ENCODE measurements at places on chromosomes 1 and 21.

- no peak for DNase-seq
Measured at GRCh38 chr1:201749059-201749690, 79.8 kb upstream of the IPO9 start.

DNA sequence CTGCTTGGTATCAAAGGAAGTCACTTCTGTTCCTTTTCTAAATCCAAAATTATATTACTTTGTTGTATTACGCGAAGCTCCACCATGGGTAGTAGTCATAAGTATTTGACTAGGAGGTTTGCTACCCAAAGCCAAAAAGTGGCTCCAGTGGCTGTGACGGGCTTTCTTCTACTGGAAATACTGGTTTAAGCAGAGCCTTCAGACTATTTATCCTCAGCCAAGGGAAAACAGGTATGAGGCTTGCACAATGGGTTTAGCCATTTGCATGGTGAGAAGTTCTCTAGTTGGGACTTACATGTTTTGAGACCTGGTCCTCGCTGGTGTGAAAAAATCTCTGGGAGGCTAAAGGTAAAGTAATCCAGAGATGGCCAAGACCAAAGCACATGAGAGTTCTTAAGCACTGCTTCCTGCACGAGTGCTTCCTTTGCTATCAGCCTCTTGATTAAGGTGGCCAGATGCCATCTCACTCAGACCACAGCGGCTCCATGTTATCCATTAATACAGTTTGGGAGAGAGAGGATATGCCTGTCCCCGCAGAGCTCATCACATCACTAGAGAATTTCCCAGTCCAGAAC is 121.2 kb downstream of the PIK3R3 start:
- no peak for DNase-seq

DNA sequence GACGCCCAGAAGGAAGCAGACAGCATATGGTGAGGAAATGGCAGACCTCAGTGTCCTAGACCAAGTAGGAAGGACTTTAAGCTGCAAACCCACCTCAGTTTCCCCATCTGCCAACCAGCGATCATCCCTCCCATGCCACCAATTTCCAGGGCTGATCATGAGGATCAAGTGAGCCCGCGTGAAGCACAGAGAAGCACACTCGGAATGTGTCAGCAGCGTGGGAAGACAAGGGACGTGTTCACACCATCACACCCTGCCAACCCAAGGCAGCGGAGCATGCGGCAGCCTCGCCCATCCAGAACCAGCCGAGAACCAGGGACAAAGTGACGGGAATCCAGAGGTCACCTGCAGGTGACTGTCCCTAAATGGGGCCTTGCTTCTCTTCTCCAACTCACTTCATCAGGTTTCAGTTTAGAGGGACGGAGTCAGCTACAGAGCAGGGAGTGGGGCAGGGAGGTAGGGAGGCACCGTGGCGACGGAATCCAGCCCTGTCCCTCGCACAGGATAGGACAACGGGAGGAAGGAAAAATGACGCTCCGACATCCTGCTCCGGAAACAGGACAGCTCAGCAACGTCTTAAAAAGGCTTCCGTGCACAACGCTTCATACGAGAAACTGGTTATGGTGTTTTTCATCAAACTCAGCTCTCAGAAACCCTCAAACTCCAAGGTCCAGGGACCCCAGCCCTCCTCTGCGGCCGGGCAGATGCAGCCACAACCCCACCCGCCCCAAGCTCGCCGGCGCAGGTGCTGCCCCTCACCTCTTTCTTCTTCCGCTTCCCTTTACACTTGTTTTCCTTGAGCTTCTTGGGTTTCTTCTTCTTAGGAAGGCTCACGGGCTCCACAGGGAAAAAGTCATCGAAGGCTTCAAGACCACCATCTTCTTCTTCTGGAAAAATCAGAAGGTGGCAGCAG is 12.5 kb downstream of the CHD5 start:
- DNase-seq = no peak

DNA sequence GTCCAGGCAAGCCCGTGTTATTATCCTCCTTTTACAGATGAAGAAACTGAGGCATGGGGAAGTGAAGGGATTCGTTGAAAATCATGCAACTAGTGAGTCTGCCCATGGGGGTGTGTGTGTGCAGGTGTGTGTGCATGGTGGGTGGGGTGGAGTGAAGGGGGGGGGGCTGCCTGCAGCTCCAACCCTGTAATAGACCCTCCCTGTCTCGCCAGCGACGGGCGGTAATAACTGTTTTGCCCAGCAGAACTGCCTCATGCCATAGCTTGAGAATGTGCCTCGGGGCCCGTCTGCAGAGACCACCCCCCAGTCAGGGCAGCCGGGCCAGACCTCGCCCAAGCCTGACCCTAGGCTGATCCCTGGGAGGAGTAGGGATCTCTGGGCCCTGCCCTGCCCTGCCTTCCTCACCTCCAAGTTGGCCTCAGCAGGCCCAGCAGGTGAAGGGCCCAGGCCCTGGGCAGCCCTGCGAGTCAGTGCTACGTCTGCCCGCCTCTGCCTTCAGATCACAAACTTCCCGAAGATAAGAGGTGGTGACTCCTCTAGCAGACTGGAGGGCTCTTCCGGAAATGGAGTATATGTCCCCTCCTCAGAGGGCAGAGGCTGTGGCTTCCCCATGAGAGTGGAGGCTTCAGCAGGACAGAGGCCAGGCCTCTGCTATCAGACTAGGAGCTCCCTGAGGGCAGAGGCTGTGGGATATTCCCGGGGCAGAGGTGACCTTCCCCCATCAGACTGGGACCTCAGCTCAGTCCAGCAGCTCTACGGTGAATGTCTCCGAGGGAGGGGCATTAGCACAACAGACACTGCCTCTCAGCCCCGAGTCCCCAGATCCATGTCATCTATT is 15.7 kb upstream of the EPHA2 start:
- DNase-seq = no peak

DNA sequence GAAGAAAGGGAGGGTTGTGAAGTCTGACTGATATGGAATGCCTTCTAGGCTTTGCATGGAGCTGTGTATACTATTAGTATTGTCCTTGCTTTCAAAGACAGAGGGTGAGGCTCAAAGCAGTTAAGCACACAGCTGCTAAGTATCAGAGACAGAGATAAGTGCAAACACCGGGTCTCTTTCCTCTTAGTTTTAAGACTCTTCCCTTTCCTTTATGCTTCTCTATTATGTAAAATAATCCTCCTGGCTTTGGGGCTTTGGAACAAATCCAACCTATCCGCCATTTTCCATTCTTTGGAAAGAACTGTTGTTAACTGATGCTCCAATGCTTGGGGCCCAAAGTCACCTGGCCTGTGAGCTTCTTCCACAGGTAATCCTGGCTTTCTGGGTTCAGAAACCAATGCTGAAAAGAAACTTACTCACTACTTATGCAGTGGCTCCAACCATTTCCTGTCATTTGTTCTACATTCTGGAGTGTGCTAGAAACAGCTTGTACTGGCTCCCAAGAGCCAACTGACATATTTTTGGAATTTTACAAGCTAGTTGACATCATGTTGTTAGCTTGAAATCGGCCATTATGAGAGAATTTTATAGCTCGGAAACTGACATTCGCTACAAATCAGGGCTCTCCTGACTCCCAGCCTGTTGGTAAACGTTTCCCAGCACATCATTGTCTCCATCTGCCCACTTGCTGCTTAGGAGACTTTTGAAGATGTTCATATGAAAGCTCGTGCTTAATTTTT is 67.5 kb downstream of the DNTTIP2 start:
- DNase-seq = no peak

- no peak for DNase-seq
Measured at GRCh38 chr1:197320991-197321531, 53.0 kb downstream of the CRB1 start.

DNA sequence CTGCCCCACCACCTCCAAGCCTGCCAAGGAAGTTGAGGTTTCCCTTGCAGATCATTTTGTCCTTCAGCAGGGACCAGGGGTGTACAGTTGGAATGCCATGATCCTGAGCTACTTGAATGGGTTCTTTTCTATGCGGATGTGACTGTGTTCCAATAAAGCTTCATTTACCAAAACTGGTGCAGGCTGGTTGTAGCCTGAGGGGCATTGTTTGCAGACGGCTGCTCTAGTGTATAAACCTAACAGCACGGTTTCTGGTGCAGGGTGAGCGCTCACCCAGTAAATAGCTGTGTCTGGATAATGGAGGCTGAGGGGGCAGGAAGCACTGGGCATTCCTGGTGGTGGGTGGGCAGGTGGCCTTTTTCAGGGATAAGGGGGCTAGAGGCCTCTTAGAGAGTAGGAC is 72.7 kb upstream of the ACTL8 start:
- DNase-seq = no peak

DNA sequence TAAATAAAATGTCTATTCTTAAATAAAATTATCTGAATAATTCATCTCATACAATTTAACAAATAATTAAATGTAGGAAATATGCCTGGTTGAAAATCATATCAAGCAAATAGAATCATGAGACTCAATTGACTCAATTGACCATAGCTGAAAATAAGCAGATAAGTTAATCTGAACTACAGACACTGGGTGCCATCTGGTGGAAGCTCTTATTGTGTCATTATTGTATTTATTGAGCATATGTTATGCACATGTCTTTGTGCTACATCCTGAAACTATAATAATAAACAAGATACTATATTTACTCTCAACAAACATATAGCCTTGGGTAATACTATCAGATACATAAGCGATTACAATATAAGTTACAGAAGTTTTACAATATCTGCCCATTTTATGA is 41.0 kb downstream of the BRINP3 start:
- DNase-seq = no peak

- DNase-seq = no peak
Measured at GRCh38 chr1:236997882-236998281, 6.4 kb downstream of the MT1HL1 start.

DNA sequence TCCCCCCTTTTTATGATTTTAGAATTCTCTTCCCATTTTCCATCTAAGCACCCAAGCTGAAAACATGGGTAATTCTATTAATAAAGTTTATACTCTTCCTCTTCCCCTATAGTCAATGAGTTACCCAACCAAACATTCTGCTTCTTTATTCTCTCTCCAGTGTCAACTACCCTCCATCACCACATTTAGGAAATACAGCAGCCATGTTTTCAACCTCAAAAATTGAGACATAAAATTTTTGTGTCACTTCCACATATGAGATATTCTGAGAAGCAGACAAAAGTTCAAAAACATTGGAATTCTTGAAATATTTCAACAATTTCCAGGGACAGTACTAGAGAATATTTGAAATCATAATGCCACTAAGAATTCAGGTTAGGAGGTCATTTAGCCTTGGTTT is 64.8 kb upstream of the ATP1A1 start:
- no peak for DNase-seq
